Ascending aorta (tissue), 2 donors: ENCODE measurements at places on chromosomes 7 and 10.

- no peak overlapping the region for H3K4me3 ChIP-seq
- no peaks in the 10 kb centered on the region for H3K27me3 ChIP-seq
- no peaks in the 10 kb centered on the region for H3K4me1 ChIP-seq
Observed at GRCh38 chr7:106775552-106775936, 89.5 kb upstream of the PIK3CG start.

DNA sequence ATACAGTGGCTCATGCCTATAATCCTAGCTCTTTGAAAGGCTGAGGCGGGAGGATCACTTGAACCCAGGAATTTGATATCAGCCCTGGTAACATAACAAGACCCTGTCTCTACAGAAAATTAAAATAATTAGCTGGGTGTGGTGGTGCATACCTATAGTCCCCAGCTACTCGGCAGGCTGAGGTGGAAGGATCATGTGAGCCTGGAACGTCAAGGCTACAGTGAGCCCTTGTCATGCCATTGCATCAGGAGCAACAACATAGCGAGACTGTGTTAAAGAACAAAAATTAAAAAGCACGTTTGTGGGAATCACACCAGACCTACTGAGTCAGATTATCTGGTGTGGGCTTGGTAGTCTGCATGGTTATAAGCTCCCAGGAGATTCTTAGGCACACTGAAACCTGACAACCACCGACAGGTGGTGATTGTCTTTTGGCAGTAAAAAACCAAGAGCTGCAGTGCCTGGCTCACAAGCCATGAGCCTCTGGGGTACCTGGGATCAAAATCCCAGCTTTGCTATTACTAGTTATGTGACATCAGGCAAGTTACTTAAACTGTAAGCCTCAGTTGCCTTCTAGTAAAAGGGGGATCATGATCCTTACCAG is 146.9 kb downstream of the SND1 start:
- H3K4me3 ChIP-seq: no peak overlapping the region
- no peaks in the 10 kb centered on the region for H3K36me3 ChIP-seq
- no peaks in the 10 kb centered on the region for H3K27me3 ChIP-seq
- H3K4me1 ChIP-seq: peaks cover 2% of the 10 kb centered on the region

GRCh38 chr10:68105820-68106219 is 3.5 kb upstream of the MYPN start:
- H3K27me3 ChIP-seq: no peaks in the 10 kb centered on the region
- no peak for DNase-seq
- no peak overlapping the region for H3K4me3 ChIP-seq
- no peaks in the 10 kb centered on the region for H3K36me3 ChIP-seq

DNA sequence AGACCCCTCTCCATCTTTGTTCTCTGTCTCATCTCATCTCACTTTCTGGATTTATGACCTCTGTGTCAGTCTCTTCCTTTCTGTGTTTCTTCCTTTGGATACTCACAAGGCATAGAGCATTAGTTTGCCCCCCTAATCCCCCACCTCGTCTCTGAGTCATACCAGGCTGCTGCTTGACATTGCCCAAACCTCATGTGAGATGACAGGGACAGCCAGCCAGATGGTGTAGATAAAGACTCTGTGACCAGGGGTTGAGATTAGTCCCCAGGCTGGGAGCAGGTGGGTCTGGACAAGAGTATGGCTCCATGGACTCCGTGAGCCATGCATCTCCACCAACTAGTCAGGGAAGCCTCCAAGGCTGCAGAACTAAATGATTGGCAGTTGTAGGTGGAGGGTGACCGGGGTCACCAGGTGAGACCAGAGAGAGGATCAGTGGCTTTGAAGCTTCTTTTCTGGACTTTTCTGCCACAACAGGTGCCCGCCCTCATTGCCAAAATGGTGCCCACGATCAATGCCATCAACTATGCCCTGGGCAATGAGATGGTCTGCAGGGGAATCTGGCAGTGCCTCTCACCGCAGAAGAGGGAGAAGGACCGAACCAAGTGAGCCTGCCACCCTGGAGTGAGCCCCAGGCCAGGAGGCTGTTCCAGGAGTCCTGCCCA is 13.3 kb downstream of the RGR start:
- DNase-seq: no peak
- H3K4me1 ChIP-seq: no peaks in the 10 kb centered on the region
- H3K27me3 ChIP-seq: no peaks in the 10 kb centered on the region
- no peak overlapping the region for H3K4me3 ChIP-seq
- no peaks in the 10 kb centered on the region for H3K36me3 ChIP-seq
- H3K27ac ChIP-seq: no peak overlapping the region

DNA sequence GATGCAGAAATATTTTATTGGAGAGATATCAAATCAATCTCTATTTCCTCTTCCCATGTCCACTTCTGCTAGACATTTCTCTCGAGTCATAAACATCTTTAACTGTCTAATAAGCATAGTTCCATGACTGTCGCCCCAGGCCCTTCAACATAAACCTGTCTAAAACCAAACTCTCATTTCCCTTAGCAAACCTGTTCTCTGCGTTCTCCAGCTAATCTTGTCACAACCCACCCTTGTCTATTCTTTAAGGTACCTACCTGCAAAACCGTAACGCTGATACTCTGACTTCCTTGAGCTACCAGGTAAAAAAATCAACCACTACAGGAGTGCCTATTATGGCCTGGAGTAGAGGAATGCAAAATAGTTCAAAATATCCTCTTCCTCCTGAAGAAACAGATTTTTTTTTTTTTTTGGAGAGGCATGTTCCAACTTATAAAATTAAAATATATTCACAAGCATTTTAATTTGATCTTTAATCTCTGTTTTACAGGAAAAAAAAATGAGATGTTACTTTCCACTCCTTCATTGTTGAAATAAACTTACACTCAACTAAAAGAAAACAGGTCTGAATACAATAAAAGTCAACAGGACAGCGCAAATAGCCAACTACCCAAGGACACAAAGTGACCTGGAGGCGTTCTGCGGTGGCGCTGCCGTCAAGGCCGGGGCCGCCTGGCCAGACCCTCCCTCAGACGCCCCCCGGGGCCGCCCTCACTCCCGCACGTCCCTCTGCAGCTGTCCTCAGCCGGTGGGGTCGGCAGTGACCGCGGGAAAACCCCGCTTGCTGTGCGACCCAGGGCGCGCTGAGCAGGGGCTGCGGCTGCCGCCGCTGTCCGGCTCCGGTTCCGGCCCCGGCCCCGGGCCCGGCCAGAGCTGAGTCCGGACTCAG is 765 bp downstream of the SLC25A40 start:
- no peaks in the 10 kb centered on the region for H3K27me3 ChIP-seq
- peak overlapping the region; percentile 76 for H3K4me3 ChIP-seq
- peak overlapping the region; percentile 90 for H3K27ac ChIP-seq
- no peak for DNase-seq
- H3K36me3 ChIP-seq: no peaks in the 10 kb centered on the region
